ENCODE measurements at places on chromosomes 4 and X. TPM values are rescaled to one million over a fixed set of nuclear protein-coding genes. Genes with fewer than 3 reads are reported as not detected.

The GABRE gene
- 18.7 TPM for total RNA-seq

The OTUD6A gene
- not detected for total RNA-seq

The SYTL4 gene
- total RNA-seq, result 3.4 TPM

The TECRL gene
- total RNA-seq, result not detected

The TLR6 gene
- 3.0 TPM for total RNA-seq

The CT83 gene
- not detected for total RNA-seq

The SSX2B gene
- total RNA-seq, result not detected

The PDZD4 gene
- 89.6 TPM for total RNA-seq

The BCORL1 gene
- 3.7 TPM for total RNA-seq

The GSX2 gene
- not detected for total RNA-seq

The PRRG3 gene
- 6.5 TPM for total RNA-seq

The SPATA4 gene
- total RNA-seq, result 0.09 TPM

The CXCL10 gene
- total RNA-seq, result 0.27 TPM

The EPGN gene
- 0.27 TPM for total RNA-seq

The FREM3 gene
- total RNA-seq, result 6.5 TPM

The CFAP99 gene
- 0.45 TPM for total RNA-seq
